CD8-positive, alpha-beta T cell (primary cell): ENCODE measurements at places on chromosomes 4 and X. TPM values are rescaled to one million over a fixed set of nuclear protein-coding genes. Genes with fewer than 3 reads are reported as not detected.
A peak's percentile ranks its signal among the peaks of the same experiment; 100 is the strongest.

Gene ARMCX2
- 3.6 TPM for total RNA-seq

DNA sequence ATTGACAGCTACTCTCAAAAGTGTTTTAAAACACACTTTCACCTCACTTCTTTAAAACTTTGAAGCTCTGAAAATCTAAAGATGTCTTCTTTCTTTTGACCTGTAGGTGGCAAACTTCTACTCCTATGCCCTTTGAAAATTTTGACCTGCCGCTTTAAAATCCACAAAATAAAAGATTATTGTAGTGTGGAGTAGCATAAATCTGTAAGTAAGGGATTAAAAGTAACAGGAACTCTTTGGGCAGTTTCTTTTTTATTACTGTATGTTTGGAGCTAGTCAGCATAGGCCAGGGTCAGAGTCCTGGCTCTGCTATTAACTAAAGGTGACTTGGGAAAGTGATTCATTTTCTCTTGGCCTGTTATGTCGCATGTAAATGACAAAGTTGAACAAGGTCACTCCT lies 25.5 kb downstream of the BBS12 start:
- no peak for DNase-seq

DNA sequence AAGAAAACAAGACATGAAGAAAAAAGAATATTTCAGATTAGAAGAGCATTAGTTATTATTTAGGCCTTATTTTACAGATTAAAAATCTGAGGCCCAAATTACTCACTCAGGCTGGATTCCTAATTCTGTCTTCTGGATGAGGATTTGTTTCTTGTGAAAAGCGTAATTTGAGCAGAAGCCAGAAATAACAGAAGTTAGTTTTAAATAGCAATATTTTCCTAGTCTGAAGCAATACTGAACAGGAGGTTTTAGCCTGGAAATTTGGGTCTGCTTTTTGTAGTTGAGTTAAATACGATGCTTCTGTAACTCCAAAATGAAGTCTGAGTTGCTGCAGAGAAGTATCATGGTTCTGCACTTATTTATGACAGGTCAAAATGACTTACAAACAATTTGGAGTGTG lies 124.9 kb downstream of the RTL3 start:
- no peak for DNase-seq

Gene ADGRG4
- not detected for total RNA-seq

GRCh38 chrX:130834149-130834548 lies 68.9 kb downstream of the ENOX2 start:
- DNase-seq = no peak

DNA sequence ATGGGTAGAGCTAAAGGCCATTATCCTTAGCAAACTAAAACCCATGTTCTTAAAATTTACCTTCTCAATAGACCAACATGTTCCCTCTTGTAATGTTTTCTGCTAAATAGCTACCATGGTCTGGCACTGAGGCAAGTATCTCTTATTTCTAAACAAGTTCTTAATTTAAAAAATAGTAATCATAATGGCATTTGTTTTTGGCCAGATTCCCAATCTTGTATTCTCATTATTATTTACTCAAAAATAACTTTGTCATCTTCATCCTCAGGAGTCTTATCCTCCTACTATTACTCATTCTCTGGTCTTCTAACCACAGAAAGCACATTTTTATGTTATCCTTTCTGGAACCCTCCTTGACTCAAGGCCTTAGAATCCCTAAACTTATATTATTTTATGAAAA lies 931.2 kb downstream of the CCSER1 start:
- no peak for DNase-seq

GRCh38 chrX:150566734-150567182 lies 1.7 kb upstream of the MTM1 start:
- no peak for DNase-seq

Gene DCHS2
- total RNA-seq = not detected

Gene PPP1R3F
- 6.1 TPM for total RNA-seq

DNA sequence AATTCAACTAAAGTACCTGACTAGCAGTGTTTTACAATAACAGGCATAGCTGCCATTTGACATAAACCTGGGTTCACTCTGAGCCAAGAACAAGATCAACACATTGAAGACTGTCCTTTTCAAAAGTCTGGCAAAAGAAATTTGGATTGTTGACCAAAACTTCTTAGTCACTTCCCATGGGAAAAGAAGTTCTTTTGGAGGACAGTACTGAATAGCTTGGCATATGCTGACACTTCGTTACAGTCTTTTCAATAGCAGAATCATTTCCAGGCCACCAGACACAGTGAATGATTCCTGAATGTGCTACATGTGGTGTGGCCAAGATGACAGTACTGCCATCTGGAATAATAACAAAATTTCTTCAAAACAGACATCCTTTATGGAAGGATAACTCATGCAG lies 560.3 kb downstream of the GRID2 start:
- no peak for DNase-seq

GRCh38 chrX:37370499-37371141 lies 21.5 kb downstream of the PRRG1 start:
- DNase-seq = no peak

Gene CLNK
- total RNA-seq = not detected

Gene DMD
- total RNA-seq = not detected

Gene GDPD2
- total RNA-seq = not detected

- no peak for DNase-seq
Measured at GRCh38 chrX:106022238-106022637, 16.3 kb downstream of the SERPINA7 start.

- no peak for DNase-seq
Measured at GRCh38 chr4:773214-773613, 52.7 kb downstream of the CPLX1 start.

DNA sequence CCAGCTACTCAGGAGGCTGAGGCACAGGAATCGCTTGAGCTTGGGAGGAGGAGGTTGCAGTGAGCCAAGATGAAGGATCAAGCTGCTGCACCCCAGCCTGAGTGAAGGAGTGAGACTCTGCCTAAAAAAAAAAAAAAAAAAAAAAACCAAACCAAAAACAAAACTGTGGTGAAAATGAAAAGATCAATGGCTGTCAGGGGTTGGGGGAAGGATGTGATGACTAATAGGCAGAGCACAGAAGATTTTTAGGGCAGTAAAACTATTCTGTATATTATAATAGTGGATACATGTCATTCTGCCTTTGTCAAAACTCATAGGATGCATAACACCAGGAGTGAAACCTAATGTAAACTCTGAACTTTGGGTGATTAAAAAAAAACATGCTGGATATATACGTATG lies 69.9 kb upstream of the ELOVL6 start:
- DNase-seq = no peak

DNA sequence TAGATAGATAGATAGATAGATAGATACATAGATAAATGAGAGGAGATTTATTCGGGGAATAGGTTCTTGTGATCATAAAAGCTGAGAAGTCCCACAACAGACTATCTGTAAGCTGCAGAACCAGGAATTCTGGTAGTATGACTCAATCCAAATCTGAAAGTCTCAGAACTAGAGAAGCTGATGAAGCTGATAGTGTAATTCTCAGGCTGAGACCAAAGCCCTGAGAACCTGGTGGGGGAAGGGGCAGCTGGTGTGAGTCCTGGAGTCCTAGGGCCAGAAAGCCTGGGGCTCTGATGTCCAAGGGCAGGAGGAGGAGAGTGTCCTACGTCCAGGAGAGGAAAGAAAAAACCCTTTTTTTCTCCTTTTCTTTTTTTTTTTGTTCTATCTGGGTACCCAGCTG lies 8.0 kb upstream of the BANK1 start:
- no peak for DNase-seq

GRCh38 chr4:1290165-1290977 lies 680 bp downstream of the MAEA start:
- DNase-seq = peak; percentile 48

Gene MAGEB6
- total RNA-seq = not detected

DNA sequence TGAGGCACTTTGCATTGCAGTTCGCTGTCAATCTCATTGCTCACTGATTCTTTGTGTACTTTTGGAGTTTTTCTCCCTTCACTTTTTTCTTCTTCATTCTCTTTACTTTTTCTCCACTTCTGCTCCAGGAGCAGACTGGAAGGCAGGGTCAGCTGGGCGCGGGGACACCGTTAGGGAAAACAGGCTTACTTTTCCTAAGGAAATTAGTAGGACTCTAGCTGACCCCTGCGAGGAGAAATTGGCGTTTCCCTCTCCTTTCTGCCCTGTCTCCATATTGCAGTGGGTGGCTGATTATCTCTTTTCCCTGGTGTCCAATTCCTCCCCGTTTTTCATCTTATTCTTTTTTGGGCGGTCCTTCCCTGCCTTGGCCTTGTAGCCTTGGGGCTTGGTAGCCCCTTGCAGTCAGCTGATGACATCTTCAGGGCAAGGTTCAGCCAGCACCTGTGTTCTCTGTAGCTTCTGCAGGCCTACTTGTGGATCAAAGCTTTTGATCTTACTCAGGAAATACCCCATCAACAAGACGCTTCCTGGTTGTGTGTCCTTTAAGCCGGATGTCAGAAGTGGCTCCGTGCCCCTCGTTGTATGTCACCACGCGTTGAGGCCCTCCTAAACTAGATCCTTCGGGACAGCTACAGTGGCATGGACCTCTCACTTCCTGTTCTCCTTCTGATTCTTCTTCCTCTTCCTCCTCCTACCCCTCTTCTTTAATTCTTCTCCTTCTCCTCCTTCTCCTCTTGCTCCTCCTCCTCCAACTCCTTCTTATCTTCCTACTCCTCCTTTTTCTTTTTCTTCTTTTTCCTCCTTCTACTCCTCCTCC lies 36.1 kb downstream of the NBDY start:
- peak; percentile 61 for DNase-seq

- no peak for DNase-seq
Measured at GRCh38 chr4:592825-593520, 16.9 kb upstream of the TMEM271 start.

DNA sequence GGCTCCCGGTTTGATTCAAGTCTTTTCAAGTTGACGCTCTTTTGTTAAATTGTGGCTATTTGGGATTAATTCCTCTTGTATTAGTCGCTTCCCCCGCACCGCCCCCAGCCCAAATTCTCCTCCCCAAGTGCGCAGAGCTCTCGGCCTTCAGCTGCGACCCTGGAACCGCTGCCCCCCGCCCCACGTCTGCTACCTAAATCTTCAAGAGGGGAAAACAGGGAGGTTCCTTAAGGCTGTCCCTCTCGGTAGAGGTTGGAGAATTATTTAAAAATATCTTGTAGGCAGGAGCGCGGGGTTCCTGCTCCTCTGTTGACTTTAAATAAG lies 860 bp upstream of the RPS6KA3 start:
- DNase-seq = no peak

- no peak for DNase-seq
Measured at GRCh38 chr4:98474408-98474844, 184.0 kb downstream of the TSPAN5 start.

- DNase-seq = peak; percentile 49
Measured at GRCh38 chr4:17347445-17347844, 164.4 kb downstream of the QDPR start.

- DNase-seq = no peak
Measured at GRCh38 chr4:538542-539142, 37.5 kb downstream of the TMEM271 start.

DNA sequence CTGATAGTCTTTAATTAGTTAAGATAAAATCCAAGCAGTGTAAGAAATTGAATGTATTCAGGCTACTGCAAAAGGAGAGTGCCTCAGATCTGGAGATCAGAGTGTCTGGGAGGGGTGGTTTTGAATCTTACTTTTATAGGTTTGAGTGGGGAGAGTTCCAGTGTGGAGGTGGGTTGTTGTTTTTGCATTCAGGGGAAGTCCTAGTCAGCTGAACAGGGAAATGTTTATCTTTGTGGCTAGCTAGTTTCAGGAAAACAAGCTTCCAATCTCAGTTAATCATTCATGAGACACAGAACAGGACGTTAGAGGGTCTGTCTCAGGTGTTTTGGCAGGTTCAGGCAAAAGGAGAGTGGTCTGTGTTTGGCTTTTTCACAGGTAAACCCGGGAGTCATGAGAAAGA lies 26.0 kb downstream of the ZNF81 start:
- DNase-seq = no peak

- no peak for DNase-seq
Measured at GRCh38 chr4:125421547-125421946, 106.8 kb downstream of the FAT4 start.

DNA sequence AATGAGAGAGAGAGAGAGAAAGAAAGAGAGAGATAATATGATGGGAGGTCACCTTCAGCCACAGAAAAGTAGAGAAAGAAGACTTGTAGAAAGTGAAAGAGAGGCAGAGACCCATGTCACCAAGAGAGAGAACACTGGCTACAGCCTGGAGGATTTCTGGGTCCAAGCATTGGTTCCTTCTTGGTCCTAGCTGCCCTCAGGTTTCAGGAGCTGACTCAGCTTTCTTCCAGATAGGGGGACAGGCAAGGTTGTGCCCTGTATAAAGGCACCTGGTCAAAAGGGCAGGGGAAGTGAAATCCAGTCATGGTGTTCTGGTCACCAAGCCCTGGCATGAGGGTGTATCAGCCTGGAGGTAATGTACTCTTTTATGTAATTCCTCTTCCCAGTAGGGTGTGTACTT lies 47.5 kb upstream of the XK start:
- DNase-seq = no peak

DNA sequence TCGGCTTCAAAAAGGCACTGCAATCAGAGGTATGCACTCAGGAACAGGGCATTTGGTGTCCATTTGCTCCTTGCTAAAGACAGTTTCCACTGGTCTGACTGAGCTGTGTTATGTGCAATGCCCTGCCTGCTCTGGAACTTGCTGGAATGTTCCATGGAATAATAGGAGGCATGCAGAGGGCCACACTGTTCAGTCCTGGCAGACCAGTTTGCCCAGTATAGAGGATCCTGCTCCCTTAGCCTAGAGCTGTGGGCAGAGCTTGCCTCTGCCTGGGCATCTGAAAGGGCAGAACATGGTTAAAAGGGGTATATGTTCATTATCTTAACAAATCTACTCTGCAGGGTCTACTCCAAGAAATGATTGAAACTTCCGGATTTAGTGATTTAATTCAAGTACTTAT lies 27.8 kb upstream of the CD99L2 start:
- no peak for DNase-seq

DNA sequence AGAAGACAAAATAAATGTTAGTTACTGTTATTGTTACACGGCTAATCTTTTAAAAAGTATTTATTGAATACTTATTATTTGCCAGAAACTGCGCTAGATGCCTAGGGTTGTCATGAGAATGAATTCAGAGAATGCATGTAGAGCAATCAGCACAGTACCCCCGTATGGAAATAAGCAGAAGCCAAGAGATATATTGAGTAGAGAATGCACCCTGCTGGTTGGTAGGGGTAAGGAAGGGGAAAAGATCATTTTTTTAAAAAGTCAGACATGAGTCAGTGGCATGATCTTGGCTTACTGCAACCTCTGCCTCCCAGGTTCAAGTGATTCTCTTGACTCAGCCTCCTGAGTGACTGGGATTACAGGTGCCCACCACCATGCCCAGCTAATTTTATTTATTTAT lies 13.1 kb upstream of the DRP2 start:
- DNase-seq = peak; percentile 16

- DNase-seq = no peak
Measured at GRCh38 chr4:156962528-156962974, 9.0 kb downstream of the PDGFC start.

Gene DCAF8L2
- total RNA-seq = not detected
